ENCODE measurements at places on chromosomes 6 and 20.

- no peak for DNase-seq
Observed at GRCh38 chr6:133730881-133731280, 158.0 kb upstream of the TCF21 start.

DNA sequence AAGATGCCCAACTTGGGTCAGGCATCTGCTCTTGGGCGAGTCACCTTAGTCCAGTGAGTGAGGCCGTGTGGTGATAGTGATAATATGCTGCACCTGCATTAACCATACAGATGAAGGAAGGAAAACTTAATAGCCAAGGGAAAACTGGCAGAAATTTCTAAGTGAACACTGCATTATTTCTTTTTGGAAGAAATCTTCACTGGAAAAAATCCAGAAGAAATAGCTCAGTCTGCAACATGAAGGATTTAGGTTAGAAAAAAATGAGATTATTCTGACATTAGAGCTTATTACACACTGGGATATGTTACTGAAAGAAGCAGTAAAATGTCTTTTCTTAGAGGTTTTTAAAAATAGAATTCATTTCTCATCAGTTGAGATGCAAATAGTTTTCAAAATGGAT lies 947.3 kb downstream of the KIF16B start:
- DNase-seq = no peak

DNA sequence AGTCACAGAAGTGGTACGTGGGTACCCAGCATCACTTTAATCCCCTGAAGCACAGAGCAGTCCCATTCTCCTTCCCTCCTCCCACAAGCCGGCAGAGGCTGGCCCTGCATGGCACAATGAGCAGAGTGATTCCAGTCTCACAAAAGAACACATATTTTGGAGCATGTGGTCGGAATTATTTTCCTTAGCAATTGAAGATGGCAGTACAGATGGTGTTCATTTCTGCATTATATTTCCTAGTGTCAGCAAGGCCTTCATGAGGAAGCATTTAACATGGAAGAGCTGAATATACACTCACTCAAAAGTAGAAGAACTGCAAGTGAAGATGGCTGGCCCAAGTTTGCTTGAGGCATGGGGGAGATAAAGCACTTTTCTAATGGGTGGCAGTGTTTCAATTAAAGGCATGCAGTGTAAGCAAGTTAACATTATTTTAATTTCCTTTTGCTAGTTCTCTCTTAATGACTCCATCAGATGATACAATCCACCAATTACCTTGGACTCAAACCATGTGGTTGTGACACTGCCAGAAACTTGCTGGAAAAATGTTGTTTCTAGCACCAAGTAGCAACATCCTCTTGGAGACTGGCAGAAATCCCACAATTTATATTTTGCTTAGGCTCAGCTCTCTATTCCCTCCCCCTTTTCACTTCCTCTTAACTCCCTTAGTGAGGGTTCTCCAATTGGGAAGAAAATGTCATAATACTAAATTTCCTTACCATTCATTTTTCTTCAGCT lies 74.4 kb downstream of the ARHGAP18 start:
- DNase-seq = no peak

DNA sequence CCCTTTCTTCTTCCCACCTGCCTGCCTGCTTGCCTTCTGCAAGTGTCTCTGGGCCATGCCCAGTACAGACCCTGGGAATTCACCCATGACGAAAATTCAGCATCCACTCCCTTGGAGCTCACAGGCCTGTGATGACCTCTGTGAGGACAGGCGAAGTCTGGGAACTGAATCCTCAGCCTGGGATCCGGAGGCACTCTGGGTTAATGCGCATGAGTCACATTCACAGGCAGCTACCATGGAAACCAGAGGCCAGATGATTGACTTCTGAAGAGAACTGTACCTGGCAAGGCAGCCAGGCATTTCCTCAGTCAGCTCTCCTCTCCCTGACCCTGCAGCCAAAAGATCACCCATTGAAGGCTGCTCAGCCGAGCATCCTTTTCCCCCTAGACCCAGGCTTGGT lies 41.0 kb downstream of the SLC9A8 start:
- DNase-seq = no peak

DNA sequence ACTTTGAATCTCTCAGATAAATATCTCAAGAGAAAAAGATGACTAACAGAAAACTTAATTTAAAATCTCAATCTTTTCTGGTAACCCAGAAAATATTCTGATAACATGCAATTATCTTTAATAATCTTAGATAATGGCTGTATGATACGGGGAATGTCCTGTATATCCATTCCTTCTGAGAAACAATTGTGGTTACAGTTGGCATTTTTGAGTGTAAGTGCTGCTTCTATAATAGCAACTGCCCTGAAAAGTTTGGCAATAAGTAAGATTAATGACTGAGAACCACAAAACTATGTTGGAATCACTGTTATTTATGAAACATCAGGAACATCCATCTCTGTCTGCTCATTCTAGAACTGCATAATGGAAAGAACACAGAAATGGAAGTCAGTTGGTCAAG lies 819.7 kb downstream of the TBC1D32 start:
- no peak for DNase-seq

DNA sequence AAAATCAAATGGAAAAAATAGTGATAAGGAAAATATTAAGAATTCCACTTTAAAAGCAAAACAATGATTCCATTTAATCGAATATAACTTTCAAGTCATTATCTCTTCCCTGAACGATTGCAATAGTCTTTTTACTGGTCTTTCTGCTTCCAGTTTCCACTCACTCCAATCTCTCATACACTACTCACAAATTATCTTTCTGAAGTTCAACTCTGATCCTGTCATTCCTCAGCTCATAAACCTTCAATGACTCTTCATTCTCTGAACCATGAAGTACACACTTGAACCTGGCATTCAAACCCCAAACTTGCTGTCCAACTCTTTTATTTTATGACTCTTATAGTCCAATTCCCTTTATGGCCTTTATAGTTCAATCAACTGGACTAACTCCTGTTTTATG lies 304.1 kb upstream of the TCF21 start:
- DNase-seq = no peak

DNA sequence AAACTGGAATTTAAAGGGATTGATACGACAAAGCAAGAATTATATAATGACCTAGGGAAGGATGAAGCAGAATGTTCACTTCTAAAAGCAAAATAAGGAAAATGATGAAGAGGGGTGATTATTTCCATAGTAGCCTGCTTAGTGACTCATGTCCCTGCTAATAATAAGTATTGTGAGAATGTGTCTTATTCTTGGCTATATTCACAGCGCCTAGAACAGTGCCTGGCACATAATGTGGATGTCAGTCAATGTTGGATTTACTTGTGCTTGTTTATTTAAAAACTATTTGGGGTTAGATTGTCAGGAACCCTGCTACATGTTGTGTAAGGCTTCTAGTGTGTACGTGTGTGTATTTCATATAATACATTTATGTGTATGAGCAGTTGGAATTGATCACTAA lies 85.1 kb downstream of the ZFAND3 start:
- DNase-seq = no peak

DNA sequence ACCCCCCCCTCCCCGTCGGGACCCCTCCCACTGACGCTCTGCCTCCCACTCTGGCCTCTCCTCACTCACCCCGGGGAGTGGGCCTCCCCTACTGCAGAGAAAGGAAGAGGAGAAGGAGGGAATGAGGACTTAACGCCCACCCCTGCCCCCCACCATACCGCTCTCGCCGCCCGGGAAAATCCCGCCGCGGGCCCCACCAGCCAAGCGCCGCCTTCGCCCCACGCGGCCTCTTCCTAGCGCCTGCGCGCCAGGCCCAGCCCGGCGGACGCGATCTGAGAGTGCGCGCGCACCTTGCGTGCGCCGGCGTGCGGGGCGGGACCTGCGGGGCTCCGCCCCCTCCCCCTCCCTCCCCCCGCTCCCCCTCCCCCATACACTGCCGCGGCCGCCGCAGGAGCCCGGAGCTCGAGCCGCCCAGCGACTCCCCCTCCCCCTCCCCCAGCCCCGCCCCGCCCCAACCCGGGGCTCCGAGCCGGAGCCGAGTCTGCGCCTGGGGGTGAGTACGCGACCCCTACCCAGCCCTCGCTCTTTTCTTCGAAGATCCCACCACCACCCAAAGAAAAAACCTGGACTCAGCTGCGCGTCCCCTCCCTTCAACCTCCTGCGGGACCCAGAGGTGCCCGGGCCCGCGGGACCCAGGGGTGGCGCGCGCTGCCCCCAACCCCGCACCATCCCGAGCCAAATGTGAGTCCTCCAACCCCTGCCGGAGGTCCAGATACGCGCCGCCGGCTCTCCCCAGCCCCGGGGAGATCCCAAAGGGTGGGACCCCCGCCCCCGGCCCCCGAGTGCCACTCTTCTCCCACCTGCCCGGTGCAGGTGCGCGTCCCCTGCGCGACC lies at the start of the genes MRPL14 and TMEM63B:
Gene MRPL14 (minus strand): TSS at position 267 of the 834 bp plus-strand sequence. CDS start 10,841 bp downstream, outside the sequence.
Gene TMEM63B (plus strand): TSS at position 369 of the 834 bp plus-strand sequence. CDS start 7,031 bp downstream, outside the sequence.
- peak; percentile 84 for DNase-seq

GRCh38 chr6:142878407-142878806 lies 66.6 kb downstream of the HIVEP2 start:
- DNase-seq = no peak

GRCh38 chr6:17250237-17250636 lies 30.9 kb upstream of the RBM24 start:
- no peak for DNase-seq

GRCh38 chr6:148423133-148423532 lies 80.5 kb downstream of the SASH1 start:
- DNase-seq = no peak

GRCh38 chr6:8499540-8499939 lies 64.2 kb upstream of the SLC35B3 start:
- no peak for DNase-seq

GRCh38 chr6:46411456-46412197 lies 79.6 kb downstream of the RCAN2 start:
- DNase-seq = no peak

DNA sequence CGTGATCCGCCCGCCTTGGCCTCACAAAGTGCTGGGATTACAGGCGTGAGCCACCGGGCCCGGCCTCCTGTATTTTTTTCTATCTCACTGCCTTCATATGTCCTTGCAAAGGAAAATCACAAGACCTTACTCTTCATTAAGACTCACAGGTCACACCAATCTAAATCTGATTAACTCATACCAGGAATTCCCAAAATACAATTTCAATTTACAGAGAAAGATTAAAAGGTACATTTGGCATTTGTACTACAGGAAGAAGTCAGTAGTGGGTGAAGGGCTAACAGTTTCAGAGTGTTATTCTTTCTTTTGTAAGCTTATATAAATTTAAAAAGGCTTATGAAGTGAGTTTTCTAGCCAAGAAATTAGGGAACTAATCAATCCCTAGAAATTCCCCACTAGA lies 87.4 kb downstream of the GPR63 start:
- DNase-seq = no peak

DNA sequence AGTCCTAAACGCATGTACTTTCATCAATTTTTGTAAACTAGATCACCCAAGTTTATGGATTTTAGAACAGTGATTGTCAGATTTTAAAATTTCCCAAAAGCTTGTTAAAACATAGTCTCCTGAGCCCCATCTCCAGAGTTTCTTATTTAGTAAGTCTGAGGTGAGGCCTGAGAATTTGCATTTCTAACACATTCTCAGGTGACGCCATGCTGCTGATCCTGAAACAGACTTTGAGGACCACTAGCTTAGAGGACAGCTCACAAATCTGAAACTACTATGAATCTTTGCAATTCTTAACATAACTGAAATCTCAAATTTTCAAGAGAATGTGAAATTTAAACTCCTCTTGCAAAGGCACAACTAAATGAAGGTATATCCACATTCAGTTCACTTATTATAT lies 37.8 kb upstream of the MLIP start:
- no peak for DNase-seq

DNA sequence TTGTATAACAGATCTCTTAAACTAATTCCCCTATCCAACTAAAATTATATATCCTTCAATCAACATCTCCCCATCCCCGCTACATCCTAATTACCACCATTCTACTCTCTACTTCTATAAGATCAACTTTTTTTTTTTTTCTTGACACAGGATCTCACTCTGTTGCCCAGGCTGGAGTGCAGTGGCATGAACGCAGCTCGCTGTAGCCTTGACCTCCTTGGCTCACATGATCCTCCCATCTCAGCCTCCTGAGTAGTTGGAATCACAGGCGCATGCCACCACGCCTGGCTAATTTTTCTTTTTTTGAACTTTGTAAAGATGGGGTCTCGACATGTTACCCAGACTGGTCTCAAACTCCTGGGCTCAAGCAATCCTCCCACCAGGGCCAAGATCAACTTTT lies 5.0 kb downstream of the DNAAF9 start:
- DNase-seq = no peak

GRCh38 chr6:40054602-40055001 lies 120.3 kb upstream of the MOCS1 start:
- no peak for DNase-seq
